ENCODE measurements at places on chromosomes 6 and 20.
A peak's percentile ranks its signal among the peaks of the same experiment; 100 is the strongest.

DNA sequence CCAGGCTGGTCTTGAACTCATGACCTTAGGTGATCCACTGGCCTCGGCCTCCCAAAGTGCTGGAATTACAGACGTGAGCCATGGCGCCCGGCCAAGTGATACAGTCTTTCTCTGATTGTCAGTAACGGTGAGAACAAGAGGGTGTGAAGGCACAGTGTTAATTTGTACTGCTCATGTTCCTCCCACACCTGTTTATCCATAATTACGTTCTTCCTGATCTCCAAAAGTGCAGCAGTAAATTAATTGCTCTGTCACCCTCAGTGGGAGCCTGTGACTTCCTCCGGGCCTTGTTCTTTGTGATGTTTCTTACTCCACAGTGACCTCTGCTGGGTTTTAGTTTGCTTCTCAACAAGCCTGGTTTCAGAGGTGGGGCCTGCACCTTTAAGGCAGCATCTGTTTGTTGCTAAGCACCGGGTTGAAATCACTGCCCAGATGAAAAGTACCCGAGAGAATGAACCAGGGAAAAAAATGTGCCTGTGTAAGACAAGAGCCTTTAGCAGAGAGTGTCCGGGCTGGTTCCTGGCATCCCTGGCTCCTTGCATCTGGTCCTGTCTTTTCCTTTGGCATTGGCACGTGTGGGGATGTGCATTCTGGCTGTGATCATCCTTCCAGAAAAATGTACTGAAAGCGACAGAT is 89.1 kb upstream of the CLDN20 start:
- peak; percentile 90 for DNase-seq

- DNase-seq: no peak
Measured at GRCh38 chr6:116385459-116385802, 14.7 kb downstream of the DSE start.

- DNase-seq: peak; percentile 8
Measured at GRCh38 chr6:143940011-143940597, 68.0 kb downstream of the PLAGL1 start.

GRCh38 chr6:71733970-71734899 is 152.1 kb upstream of the RIMS1 start:
- DNase-seq: no peak

DNA sequence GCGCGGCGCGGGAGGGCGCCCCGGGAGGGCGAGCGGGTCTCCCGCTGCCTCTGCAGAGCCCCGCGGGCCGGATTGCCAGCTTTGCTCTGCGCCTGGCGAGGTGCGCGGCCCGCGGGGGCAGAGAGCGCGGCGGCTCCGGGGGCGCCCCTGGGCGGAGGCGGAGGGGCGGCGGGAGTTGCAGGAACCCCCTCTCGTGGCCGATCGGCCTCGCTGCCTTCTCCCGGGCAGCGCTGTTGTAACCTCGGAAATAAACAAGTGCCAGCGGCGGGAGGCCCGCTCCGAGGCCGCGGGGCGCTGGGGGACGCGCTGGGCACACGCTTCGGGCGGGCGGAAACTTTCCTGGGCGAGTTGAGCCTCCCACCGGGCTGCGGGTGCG is 1.2 kb downstream of the CDH4 start:
- no peak for DNase-seq

DNA sequence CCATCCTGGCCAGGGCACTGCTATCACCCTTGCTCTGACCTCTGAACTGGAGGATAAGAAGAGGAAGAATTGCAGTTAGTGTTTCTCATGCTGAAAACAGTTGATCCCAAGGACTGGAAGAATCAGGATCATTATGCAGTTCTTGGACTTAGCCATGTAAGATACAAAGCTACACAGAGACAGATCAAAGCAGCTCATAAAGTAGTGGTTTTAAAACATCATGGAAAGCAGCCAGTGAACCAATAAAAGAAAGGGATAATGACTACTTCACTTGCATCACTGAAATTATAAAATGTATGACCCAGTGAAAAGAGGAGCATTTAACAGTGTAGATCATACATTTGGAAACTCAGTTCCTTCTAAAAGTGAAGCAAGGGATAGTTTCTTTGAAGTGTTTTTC is 47.7 kb downstream of the DNAH8 start:
- DNase-seq: no peak

DNA sequence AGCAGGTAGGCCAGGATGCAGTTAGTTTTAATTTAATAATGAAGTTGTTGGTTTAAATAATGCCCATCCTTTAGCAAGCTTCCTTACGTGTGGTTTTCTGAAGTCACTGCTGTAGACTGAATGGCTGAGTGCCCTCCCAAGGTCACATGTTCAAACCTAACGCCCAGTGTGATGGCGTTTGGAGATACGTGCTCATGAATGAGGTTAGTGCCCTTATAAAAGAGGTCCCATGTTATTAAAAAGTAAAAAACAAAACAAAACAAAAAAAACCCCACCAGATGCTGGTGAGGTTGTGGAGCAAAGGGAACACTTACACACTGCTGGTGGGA is 16.3 kb downstream of the LRP11 start:
- no peak for DNase-seq

GRCh38 chr6:103854059-103854458 is 1005.7 kb downstream of the HACE1 start:
- no peak for DNase-seq

- no peak for DNase-seq
Measured at GRCh38 chr6:150575836-150576235, 23.8 kb upstream of the PLEKHG1 start.

DNA sequence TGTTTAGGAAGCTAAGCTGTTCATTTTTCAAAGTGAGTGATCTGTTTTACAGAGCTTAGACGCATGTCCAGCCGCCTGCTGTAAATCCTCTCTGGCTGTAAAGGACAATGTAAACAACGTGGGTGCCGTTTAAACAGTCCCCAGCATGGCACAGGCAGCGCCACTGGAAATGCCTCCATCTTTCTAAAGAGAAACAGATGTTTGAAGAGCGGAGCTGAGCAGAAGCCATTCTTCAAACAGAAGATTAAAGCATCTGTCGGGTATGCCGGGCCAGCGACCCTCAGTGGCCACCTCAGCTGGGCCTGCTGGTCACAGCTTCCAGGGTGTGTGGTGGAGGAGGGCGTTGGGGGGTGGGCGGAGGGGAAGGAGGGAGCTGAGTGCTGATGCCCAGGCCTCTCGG is 138.6 kb downstream of the ERMARD start:
- DNase-seq: no peak

DNA sequence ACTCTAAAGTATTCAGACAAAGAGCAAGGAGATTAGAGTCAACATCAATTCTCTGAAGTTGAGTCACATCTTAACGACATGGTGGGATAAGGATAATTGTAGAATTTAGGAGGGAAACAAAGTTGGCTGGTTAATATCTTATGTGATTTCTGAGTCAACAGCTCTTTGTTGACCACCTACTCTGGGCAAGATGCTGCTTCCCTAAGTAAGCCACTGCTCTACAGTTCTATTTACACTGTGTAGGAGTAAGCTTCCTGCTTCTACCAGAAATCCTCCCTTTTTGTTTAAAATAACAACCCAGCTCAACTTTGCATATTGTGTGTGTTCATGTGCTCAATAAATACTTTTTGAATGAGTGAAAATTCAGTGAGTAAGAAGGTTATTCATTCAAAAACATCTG is 3.1 kb downstream of the HS3ST5 start:
- DNase-seq: no peak

DNA sequence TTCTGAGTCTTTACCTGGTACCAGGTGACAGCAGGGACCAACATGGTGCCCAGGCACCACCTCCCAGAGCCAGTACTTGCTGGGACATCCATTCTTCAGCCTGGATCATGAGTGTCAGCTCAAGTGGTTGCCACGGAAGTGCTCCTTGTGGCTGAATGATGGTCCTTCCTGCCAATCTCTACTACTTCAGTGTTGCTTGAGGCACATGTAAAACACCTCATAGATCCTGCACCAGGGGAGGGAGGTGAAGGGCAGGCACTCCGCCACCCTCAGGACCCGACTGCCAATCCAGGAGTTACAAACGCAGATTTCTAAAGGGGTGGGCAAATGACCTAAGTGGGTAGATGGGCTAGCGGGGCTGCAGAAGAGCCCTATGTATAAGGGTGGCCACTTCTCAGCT is 226.0 kb downstream of the PREX1 start:
- DNase-seq: no peak

DNA sequence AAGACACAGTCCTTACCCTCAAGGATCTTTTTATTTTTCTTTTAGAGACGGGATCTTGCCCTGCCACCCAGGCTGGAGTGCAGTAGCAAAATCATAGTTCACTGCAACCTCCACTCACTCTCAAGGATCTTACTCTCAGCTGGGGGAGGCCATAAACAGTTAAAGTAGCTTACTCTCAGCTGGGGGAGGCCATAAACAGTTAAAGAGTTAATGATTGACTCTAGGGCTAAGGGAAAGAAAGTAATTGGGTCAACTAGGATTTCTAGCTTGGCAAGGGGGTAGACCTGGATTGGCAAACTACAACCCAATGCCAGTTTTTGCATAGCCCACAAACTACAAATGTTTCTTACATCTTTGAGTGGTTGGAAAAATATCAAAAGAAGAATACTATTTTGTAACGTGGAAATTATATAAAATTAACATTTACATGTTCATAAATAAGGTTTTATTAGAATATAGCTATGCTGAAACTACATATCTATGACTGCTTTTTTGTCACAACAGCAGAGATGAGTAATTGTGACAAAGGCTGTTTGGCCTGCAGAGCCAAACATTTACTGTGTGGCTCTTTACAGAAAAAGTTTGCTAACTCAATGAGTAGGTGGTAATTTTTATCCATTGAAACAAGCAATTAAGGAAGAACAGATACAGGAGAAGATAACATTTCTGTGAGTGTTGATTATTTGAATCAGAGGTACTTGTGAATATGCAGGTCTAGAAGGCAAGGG is 46.4 kb downstream of the PTPRA start:
- DNase-seq: no peak

DNA sequence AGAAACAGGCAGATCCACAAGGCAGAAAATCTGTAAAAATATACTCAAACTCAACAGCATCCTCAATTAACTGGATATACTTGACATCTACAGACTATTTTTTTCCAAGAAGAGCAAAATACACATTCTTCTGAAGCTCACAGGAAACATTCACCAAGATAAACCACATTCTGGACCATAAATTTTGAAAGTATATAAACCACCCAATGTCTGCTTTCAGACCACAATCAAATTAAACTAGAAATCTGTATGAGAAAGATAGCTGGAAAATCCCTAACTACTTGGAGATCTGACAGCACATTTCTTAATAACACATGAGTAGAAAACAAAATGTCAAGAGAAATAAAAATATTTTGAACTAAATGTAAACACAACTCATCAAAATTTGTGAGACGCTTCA is 195.5 kb downstream of the ERMARD start:
- DNase-seq: no peak

- DNase-seq: no peak
Measured at GRCh38 chr6:100475554-100476320, 11.0 kb upstream of the SIM1 start.

All from NCI-H1694 treated with DMSO at 0.1 percent for 48 hours (cell line).